ENCODE measurements at places on chromosomes 16 and 17.

DNA sequence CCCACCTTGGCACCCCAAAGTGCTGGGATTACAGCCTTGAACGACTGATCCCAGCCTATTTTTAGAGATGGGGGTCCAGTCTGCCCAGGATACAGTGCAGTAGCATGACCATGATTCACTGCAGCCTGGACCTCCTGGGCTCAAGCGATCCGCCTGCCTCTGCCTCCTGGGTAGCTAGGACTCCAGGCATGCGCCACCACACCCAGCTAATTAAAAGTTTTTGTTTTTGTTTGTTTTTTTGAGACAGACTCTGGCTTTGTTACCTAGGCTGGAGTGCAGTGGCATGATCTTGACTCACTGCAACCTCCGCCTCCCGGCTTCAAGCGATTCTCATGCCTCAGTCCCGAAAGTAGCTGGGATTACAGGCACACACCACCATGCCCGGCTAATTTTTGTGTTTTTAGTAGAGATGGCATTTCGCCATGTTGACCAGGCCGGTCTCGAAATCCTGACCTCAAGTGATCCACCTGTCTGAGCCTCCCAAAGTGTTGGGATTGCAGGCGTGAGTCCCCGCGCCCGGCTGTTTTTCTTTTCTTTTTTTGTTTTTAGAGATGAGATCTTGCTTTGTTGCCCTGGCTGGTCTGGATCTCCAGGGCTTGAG lies 2.3 kb upstream of the PAFAH1B1 start:
- no peak for DNase-seq

DNA sequence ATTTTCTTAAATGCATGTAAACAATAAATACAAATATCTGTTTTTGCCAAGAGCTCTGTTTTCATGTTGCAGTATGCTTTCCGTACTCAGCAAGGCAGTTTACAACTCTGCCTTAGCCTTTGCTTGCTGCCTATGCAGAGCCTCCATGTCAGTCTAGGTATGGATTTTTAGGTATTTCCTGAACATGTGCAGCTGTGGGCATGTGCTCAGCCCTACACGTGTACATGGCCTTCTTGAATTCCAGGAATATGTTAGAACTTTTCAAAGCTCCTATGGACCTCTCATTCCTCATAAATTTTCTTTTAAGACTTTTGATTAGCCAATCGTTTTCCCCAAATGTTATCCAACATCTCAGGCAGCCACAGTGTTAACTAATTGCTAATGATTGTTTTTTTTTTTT lies 63.8 kb downstream of the SYCE1L start:
- DNase-seq = no peak

- no peak for DNase-seq
Measured at GRCh38 chr17:40947929-40948328, 10.5 kb upstream of the KRT23 start.

GRCh38 chr17:43151880-43152456 lies 19.0 kb upstream of the NBR1 start:
- DNase-seq = no peak

DNA sequence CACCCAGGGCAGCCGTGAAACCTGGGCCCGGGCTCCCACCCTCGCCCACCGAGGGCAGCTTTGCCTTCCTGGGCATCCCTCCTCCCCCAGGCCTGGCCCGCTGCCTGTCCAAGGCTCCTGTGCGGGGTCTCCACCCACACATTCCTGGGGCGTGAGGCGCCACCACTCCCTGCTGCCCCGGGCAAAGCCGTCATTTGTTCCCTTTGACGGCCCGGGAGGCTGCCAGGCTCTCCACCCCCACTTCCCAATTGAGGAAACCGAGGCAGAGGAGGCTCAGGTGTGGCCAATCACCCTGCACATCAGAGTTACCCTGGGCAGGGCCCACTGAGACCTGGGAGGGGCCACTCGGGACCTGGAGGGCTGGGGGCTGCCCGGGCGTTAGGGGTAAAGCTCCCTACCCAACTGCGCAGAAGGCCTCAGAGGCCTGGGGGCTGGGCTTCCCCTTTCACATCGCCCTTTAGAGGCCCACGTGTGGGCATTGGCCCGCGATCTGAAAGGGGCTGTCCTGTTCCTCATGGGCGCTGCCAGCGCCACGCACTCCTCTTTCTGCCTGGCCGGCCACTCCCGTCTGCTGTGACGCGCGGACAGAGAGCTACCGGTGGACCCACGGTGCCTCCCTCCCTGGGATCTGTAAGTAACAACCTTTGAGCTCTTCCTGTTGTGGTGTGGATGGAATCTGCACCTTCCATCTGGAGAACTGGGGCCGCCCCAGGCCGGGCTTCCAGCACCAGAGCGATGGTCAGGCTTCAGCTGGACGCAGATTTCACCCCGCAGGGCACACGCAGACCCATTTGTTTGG lies at the start of gene MSLN:
Gene MSLN (plus strand): TSS at position 190 of the 799 bp plus-strand sequence. CDS start 1,947 bp downstream, outside the sequence.
- no peak for DNase-seq

GRCh38 chr17:909642-910323 lies 69.8 kb downstream of the NXN start:
- no peak for DNase-seq

GRCh38 chr16:49924078-49924477 lies 68.2 kb upstream of the ZNF423 start:
- no peak for DNase-seq

DNA sequence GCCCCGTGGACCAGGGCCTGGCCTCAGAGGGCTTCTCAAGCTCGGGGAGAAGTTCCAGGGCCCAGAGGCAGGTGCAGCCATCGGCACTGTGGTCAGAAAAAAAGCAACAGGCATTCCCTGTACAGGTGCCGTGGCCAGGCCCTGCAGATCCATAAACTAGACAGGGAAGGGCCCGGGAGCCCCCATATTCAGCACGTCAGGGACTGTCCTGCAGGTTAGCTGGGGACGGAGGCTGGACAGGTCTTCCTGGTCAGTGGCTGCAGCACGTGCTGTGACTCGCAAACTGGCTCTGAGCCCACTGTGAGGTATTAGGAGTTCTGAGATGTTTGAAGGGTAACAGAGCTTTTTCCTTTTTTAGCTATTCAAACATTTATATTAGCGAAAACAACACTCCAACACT lies 15.0 kb upstream of the C16orf95 start:
- DNase-seq = no peak

DNA sequence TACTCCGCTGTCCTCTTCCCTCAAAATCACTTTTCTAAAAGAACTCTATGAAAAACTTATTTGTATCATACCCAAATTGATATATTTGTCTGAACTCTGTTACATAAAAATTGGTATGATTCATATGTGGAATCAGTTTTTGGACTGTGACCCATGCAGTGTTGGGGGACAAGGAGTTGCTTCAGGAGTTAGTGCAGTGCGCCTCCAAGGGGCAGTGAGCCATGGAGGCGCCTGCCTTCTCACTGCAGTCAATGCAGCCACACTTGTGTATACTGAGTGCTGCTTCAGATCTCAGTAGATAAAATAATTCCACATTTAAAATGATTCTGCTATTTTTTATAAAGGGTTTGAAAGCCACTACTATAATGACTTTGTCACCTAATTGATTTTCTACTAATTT lies 32.5 kb downstream of the DGKE start:
- DNase-seq = no peak

- no peak for DNase-seq
Measured at GRCh38 chr17:79835953-79836509, 3.2 kb downstream of the CBX4 start.

DNA sequence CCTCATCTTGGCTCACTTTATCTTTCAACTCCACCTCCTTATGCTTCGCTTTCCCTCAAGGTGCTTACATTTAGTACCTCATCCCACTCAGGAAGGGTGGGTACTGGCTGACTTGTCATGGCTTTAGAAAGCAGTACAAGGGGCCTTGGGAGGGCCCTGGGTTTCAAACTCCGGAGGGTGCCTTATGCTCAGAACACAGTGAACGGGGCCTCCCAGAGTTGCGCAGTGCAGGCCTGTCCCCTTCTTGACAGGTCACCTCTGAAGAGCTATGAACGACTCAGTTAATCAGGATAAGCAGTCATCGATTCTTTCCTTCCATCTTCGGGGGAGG lies 6.0 kb downstream of the COG1 start:
- no peak for DNase-seq

- no peak for DNase-seq
Measured at GRCh38 chr16:70576431-70577255, 53.0 kb downstream of the SF3B3 start.

DNA sequence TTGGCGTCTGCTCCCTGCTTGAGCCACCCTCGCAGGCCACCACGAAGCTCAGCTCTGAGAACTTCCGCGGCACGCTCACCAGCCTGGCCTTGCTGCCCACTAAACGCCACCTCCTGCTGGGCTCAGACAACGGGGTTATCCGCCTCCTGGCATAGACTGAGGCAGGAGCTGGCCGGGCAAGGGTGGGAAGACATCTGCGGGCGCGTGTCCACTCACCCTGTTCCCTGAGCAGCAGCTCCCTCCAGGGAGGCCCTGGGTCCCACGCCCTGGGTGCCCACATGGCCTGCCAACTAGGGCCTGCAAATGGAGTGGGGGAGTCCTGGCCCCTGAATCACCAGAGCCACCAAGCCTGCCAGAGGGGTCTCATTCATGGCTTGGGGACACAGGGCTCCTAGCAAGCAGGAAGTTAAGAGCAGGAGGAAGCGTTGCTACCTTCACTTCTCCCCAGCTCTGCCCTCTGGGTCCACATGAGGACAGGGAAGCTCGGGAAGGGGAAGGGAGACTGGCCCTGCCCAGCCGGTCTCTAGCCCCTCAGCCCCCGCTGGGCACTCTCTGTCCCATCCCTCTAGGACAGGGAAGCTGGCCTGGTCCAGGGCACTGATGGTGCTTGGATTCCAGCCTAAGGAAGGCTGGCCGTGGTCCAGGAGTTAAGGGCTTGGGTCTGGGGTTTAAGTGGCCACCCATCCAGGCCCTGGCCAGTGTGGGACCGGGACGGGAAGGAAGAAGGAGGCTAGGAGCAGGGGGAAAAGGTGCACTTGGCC lies 5.0 kb upstream of the SERPINF2 start:
- DNase-seq = no peak

- no peak for DNase-seq
Measured at GRCh38 chr16:66923247-66923731, 2.0 kb downstream of the RRAD start.

DNA sequence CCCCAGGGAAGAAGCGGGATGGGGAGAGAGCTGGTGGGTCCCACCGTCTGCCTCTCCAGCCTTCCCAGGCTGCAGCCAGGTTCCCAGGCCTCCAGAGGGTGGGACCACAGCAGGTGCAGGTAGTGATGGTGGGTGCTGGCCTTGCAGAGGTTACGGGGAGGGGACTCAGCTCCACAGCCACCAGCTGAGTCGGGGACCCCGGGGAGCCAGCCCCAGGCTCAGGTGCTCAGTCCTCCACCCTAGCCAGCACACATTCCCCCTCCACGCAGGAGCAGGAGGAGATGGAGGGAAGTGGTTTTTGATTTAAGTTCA lies 5.0 kb downstream of the TP53I13 start:
- DNase-seq = no peak

Measured in cortex of kidney (tissue), 1 donor.